ENCODE measurements at places on chromosomes 3 and 15. TPM values are rescaled to one million over a fixed set of nuclear protein-coding genes. Genes with fewer than 3 reads are reported as not detected.
A peak's percentile ranks its signal among the peaks of the same experiment; 100 is the strongest.

CACNA1D gene
- total RNA-seq, result 1.4 TPM

CHDH gene
- total RNA-seq, result 0.02 TPM

GRIP2 gene
- total RNA-seq, result not detected

FILIP1L gene
- total RNA-seq, result 37.8 TPM

PLS1 gene
- 9.5 TPM for total RNA-seq

IL12A gene
- 2.1 TPM for total RNA-seq

CCDC54 gene
- total RNA-seq, result not detected

PRR20G gene
- total RNA-seq, result not detected

ISY1 gene
- 54.9 TPM for total RNA-seq

UCN2 gene
- total RNA-seq, result 0.29 TPM

WDR93 gene
- total RNA-seq, result not detected

LCTL gene
- total RNA-seq, result 0.10 TPM

DNA sequence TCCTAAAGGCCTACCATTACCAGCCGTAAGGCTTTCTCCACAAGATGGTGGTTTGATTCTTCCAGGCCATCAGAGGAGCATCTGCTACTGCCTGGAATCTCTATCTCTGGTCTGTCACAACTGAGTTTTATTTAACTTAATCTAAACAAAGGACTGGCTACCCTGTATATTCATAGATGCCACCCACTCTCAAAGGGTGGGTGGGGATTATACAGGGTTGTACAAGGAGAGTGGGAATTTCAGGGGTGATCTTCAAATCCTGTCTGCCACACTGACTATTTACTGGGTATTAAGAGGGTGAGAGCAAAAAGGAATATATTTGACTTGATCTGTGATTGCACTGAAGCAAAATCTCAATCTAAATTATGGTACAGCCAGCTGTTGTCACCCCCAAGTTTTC, 253.3 kb downstream of the MBNL1 start:
- no peak for DNase-seq

- no peak for DNase-seq
Measured at GRCh38 chr3:195718477-195718984, 2.2 kb upstream of the MUC20 start.

DNA sequence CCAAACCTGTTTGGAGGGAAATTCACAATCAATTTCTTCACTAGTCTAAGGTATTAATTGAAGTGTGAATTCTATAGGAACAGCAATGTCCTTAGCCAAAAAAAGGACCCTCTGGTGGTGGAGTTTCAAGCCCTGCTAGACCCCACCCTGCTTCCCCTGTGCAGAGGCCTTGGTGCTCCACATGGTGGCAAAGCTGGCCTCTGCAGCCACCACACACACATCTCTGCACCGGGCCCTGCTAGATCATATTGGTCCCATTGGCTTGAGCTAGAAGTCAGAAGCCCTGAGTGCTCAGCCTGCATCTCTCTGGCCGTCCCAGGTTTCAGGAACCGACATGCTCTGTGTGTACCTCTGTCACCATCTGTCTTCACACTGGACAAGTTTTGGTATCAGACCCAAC, 220.9 kb upstream of the TRIM42 start:
- DNase-seq, result no peak

DNA sequence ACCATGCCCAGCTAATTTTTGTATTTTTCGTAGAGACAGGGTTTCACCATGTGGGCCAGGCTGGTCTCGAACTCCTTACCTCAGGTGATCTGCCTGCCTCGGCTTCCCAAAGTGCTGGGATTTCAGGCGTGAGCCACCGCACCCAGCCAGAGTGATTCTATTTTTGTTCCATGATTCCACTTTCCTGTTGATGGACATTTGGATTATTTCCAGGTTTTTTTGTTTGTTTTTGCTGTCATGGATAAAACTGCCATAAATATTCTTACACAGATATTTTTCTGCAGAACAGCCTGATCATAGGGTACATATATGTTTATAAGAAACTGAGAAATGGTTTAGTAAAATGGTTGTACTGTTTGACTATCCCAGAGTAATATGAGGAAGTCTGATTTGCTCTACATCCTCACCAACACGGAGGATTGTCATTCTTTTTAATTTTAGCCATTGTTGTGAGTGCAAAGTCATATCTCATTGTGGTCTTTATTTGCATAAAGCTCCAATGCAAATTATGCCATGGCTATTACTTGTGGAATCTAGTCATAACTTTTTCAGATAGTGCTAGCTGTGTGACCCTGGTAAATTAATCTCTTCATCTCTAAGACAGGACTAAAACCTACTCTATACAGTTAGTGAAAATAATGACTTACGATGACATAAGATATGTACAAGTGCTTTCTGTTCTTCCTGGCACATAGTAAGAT, 42.7 kb downstream of the MAP6D1 start:
- no peak for DNase-seq

DNA sequence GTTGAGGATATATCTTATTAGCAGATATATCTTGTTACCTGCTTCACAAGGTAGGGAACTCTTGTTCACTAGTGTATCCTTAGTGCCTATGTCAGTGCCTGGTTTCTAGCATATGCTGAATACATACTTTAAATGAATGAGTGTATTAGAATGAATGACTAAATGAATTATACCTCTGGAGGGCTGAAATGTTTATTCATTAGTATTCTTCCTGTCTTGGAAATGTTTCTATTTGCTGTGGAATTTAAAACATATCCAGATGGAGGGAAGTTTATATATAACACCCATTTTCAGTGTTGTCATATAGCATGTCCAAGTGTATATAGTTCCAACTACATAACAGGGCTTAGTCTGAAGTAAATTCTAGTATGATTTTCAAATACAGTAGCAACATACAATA, 581.5 kb downstream of the TBL1XR1 start:
- no peak for DNase-seq

GRCh38 chr3:122864498-122864897, 69.6 kb downstream of the SLC49A4 start:
- no peak for DNase-seq

GRCh38 chr15:79943820-79944219, 27.2 kb downstream of the BCL2A1 start:
- peak; percentile 14 for DNase-seq

- no peak for DNase-seq
Measured at GRCh38 chr3:104903064-104903463, 463.6 kb upstream of the ALCAM start.

DNA sequence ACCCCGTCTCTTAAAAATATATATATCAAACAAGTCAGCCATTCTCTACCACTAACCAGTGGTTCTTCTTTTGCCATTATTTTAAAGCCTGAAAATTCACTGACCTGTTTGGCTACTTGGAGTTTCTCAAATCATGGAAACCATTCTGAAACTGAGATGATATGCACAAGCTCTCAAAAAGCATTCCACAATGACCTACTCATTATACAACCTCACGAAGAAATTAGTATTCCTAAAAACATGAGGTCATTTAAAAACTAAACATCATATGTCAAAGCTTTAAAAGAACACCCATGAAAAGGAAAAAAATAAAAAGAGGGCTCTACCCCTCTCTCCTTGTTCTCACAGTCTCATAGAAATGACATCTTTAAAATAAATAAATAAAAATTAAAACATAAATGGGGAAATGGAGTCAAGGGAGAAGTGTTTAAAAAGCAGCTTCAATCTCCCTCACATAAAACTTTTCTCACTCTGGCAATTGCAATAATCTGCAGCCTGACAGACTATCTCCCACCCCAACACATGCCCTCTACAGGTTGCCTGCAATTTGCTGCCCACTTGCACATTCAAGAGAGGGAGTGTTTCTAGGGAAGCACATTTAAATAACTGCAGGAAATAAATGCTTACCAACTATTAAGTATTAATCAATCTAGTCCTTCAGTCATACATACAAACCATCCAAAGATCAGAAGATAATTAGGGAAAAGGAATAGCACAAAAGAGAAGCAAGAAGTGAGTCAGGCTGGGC, 73.3 kb downstream of the TRANK1 start:
- DNase-seq, result no peak

GRCh38 chr15:32119694-32120330, 89.5 kb downstream of the CHRNA7 start:
- no peak for DNase-seq

DNA sequence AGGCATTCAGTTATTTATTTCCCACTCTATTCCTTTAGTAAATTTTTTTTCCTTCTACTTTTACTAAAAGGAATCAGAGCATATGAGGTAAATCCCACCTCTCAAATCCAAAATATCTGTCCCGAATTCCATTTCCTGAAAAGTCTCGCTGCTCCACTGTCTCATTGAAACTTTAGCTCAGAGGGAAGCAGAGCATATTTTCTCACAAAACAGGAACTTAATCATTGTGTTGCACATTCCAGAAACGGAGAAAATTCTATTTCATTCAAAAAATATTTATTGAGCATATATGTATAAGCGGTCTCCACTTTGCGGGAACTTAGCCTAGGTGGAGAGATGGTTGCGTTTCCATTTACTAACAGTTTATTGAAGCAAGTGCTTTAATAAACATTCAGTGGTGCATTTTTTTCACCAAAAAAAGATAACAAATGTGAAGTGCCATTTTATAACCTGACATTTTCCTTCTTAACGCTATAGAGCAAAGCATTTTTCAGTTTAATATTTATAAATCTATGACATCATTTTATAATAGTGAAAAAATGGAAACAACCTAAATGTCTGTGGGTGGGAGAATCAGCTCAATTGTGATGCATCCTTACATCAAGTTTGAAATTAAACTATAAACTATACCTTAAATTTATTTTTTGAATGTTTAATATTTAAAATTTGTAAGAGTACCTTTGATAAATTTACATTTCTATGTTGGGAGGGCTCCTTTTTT, 67.2 kb upstream of the CSTA start:
- DNase-seq, result no peak

DNA sequence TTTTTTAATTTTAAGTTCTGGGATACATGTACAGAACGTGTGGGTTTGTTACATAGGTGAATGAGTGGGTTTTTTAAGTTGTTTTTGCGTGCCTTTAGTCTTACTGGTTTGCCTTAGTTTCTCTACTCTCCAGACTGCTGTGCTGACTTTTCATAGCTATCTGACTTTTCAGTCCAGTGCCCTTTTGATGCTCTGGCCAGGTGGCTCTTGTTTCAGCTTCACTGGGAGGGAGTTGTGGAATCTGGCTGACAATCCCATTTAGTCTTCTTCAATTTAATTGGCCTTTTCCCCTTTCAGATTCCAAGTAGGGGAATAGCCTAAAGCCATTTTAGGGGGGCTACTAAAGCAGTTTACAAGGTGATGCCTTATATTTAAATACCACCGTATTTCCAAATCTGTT, 30.1 kb downstream of the FNDC3B start:
- DNase-seq, result no peak

DNA sequence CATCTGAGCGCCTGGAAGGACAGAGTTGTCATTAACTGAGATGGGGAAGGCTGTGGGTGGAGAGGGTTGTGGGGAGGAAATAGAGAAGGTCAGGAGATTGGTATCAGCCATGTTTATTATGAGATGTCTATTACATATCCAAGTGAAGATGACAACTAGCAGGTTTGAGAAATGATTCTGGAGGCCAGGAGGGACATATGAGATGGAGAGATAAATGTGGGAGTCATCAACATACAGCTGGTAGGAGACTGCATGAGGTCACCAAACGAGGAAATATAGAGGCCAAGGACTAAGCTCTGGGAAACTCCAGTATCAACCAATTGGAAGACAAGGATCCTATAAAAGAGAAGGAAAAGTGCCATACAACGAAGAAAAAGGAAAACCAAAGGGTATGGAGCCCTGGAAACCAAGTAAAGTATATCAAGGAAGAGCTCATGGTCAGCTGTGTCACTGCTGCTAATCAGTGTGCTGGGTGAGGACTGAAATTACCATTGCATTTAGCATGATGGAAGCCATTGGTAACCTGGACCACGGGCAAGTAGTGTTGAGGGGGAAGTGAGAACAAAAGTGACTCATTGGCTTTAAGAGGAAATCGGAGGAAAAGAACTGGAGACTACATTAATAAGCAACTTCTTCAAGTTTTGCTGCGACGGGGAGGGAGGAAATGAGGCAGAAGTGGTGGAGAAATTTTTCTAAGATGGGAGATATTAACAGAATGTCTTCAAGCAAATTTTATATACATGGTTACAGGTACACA, 14.0 kb upstream of the UACA start:
- DNase-seq, result no peak
